ENCODE measurements at places on chromosomes 1 and 21. TPM values are rescaled to one million over a fixed set of nuclear protein-coding genes. Genes with fewer than 3 reads are reported as not detected.

The NPR1 gene
- total RNA-seq, result 1.5 TPM

The RGS4 gene
- total RNA-seq, result 30.6 TPM

The TFF3 gene
- not detected for total RNA-seq

The CLCA1 gene
- total RNA-seq, result not detected

The ABCD3 gene
- 52.3 TPM for total RNA-seq

The NR0B2 gene
- not detected for total RNA-seq

The TDRD5 gene
- total RNA-seq, result not detected

The DENND2D gene
- 10.1 TPM for total RNA-seq

The TRMT1L gene
- total RNA-seq, result 21.0 TPM

The TBX15 gene
- total RNA-seq, result 0.18 TPM
